ENCODE measurements at places on chromosomes 11 and 22.

- H3K36me3 ChIP-seq, result no peaks in the 10 kb centered on the region
- no peak overlapping the region for H3K27ac ChIP-seq
- H3K27me3 ChIP-seq, result no peaks in the 10 kb centered on the region
- no peak overlapping the region for H3K4me3 ChIP-seq
- no peaks in the 10 kb centered on the region for H3K4me1 ChIP-seq
- no peak for DNase-seq
These were observed 34.8 kb upstream of the TTC12 start for GRCh38 chr11:113279591-113279990.

DNA sequence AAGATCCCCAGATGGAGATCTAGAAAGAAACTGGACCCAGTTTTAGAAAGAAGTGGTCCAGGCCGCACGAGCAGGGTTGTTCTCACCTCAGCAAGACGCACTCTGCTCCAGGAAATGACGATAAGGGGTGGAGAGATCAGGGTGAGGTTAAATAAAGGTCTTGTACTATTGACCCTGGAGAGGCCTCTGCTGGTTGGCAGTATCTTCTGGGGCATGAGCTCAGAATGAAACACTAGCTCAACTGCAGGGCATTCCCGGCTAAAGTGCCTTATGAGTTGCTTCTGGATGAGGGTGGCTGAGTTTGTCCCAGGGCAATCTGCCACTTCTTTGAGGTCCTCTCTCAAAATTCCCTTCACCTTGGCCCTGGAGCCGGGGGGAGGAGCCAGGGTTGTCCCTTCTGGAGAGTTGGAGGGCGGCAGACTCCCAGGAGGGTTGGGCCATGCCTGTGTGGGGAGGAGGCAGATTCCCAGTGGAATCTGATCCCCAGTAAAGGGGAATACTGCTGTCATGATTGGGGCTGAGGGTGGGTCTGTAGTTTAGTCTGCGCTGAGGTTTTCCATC is 10.9 kb downstream of the USP2 start:
- peaks cover 77% of the 10 kb centered on the region for H3K4me1 ChIP-seq
- no peaks in the 10 kb centered on the region for H3K36me3 ChIP-seq
- H3K27me3 ChIP-seq, result no peaks in the 10 kb centered on the region

GRCh38 chr22:36758792-36759271 is 17.1 kb downstream of the IFT27 start:
- H3K4me3 ChIP-seq, result no peak overlapping the region
- no peak overlapping the region for H3K27ac ChIP-seq
- H3K27me3 ChIP-seq, result peaks cover 4% of the 10 kb centered on the region
- no peaks in the 10 kb centered on the region for H3K4me1 ChIP-seq

DNA sequence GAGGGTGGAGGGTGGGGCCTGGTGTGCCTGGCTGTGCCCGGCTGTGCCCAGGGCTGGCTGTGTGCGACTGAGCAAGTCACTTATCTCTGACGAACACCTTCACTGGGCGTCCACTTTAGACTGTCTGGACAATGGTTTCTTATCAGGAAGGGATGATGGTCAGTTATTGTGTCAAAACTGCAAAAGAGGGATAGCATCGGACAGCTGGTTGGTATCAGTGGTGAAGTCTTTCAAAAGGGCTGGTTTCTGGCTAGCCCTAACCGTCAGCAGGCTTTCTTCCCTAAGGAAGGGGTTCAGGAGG is 4.1 kb upstream of the MGAT3 start:
- H3K27me3 ChIP-seq, result no peaks in the 10 kb centered on the region
- H3K4me1 ChIP-seq, result peaks cover 13% of the 10 kb centered on the region
- no peak overlapping the region for H3K27ac ChIP-seq
- no peak overlapping the region for H3K4me3 ChIP-seq
- DNase-seq, result peak; percentile 25
- H3K36me3 ChIP-seq, result no peaks in the 10 kb centered on the region

- no peak overlapping the region for H3K27ac ChIP-seq
- H3K4me1 ChIP-seq, result no peaks in the 10 kb centered on the region
- DNase-seq, result no peak
- H3K4me3 ChIP-seq, result no peak overlapping the region
These were observed 59.0 kb downstream of the NCAPD3 start for GRCh38 chr11:134164490-134165370.

DNA sequence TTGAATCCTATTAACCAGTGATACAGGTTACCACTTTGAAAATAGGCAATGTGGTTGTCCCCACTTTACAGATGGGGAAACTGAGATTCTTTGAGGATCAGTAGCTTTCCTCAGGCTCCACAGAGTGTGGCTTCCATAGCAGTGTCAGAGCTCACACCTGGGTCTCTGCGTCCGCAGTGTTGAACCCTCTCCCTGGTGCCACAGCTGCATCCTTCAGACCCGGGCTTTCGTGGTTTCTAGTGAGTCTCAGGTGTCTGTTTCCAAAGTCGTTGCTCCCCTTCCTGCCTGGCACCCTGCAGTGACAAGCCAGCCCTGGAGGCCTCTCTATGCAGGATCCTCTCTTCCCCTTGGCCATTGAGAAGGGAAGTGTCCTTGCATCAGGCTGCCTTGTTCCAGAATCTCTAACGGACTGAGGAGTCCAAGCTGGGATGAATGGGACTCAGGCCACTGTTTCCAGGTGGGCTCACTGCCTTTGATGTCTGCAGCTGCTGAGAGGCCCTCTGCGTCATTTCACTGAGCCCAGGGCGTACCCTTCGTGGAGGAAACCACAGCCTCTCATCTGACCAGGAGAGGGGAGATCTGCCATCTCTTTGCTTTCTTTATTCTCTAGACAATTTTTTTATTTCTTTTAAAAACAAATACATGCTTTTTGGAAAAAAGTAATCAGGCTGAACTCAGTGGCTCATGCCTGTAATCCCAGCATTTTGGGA is 48.4 kb upstream of the MICAL2 start:
- H3K36me3 ChIP-seq, result no peaks in the 10 kb centered on the region
- peaks cover 10% of the 10 kb centered on the region for H3K4me1 ChIP-seq
- H3K27ac ChIP-seq, result no peak overlapping the region

- DNase-seq, result no peak
- no peaks in the 10 kb centered on the region for H3K27me3 ChIP-seq
- no peaks in the 10 kb centered on the region for H3K4me1 ChIP-seq
- no peak overlapping the region for H3K27ac ChIP-seq
These were observed 57.0 kb upstream of the PAK1 start for GRCh38 chr11:77530879-77531278.

GRCh38 chr11:12865863-12866595 is 143.1 kb upstream of the RASSF10 start:
- DNase-seq, result no peak
- H3K27ac ChIP-seq, result no peak overlapping the region
- H3K4me3 ChIP-seq, result no peak overlapping the region
- peaks cover 44% of the 10 kb centered on the region for H3K4me1 ChIP-seq
- H3K27me3 ChIP-seq, result no peaks in the 10 kb centered on the region

GRCh38 chr11:100719809-100720221 is 32.7 kb downstream of the ARHGAP42 start:
- no peak overlapping the region for H3K4me3 ChIP-seq
- DNase-seq, result peak; percentile 92
- no peaks in the 10 kb centered on the region for H3K27me3 ChIP-seq
- peak overlapping the region; percentile 86 for H3K27ac ChIP-seq
- H3K36me3 ChIP-seq, result no peaks in the 10 kb centered on the region
- H3K4me1 ChIP-seq, result peaks cover 45% of the 10 kb centered on the region

GRCh38 chr22:41911001-41911611 is 3.8 kb downstream of the SHISA8 start:
- peaks cover 4% of the 10 kb centered on the region for H3K4me1 ChIP-seq
- no peak overlapping the region for H3K27ac ChIP-seq
- peaks cover 6% of the 10 kb centered on the region for H3K36me3 ChIP-seq
- peaks cover 77% of the 10 kb centered on the region for H3K27me3 ChIP-seq
- H3K4me3 ChIP-seq, result no peak overlapping the region

- no peak overlapping the region for H3K4me3 ChIP-seq
- no peaks in the 10 kb centered on the region for H3K4me1 ChIP-seq
- H3K27ac ChIP-seq, result no peak overlapping the region
- H3K36me3 ChIP-seq, result no peaks in the 10 kb centered on the region
- no peak for DNase-seq
- peaks cover 9% of the 10 kb centered on the region for H3K27me3 ChIP-seq
These were observed 19.4 kb upstream of the CSNK2A3 start for GRCh38 chr11:11372461-11372860.

GRCh38 chr11:15195454-15196200 is 80.9 kb downstream of the INSC start:
- no peak for DNase-seq
- no peaks in the 10 kb centered on the region for H3K4me1 ChIP-seq
- no peaks in the 10 kb centered on the region for H3K36me3 ChIP-seq

- H3K4me1 ChIP-seq, result no peaks in the 10 kb centered on the region
- H3K36me3 ChIP-seq, result no peaks in the 10 kb centered on the region
- no peak overlapping the region for H3K4me3 ChIP-seq
- no peak for DNase-seq
- no peak overlapping the region for H3K27ac ChIP-seq
- no peaks in the 10 kb centered on the region for H3K27me3 ChIP-seq
These were observed 845.0 kb downstream of the TBC1D22A start for GRCh38 chr22:47607486-47607885.

- H3K4me3 ChIP-seq, result no peak overlapping the region
- peaks cover 51% of the 10 kb centered on the region for H3K27me3 ChIP-seq
- DNase-seq, result peak; percentile 47
These were observed 58.7 kb upstream of the ATXN10 start for GRCh38 chr22:45612940-45613339.

DNA sequence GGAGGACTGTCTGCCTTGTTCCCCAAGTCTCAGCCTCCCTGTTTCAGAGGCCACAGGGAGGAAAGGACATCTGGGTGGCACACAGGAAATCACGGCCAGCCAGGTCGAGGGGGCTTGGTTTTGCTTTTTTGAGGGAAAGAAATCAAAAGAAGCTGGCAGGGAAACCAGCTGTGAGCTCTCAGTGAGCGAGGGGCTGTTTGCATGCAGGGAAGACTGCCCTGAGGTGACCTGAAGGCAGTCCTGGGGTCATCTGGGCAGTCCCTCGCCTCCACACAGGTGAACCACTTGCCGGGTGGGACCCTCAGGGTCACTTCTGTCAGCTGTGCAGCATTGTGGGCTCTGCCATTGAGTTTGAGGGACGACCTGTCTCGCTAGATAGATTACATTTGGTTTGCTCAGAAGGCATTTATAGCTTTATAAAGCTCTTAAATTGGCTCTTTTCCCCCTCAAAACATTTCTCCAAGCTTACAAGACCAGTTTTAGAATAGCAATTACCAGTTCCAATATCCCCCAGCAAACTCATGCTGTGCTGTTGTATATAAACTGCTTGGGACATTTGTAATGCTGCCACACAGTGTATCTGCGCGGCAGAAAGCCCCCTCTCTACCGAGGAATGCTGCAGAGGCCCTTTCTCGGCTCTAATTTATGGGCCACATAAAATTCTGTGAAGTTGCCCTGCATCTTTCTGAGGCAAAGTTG is 28.3 kb downstream of the PKNOX2 start:
- DNase-seq, result no peak
- no peak overlapping the region for H3K27ac ChIP-seq
- H3K36me3 ChIP-seq, result no peaks in the 10 kb centered on the region
- H3K4me1 ChIP-seq, result no peaks in the 10 kb centered on the region
- no peak overlapping the region for H3K4me3 ChIP-seq
- no peaks in the 10 kb centered on the region for H3K27me3 ChIP-seq

- peaks cover 3% of the 10 kb centered on the region for H3K4me1 ChIP-seq
- no peaks in the 10 kb centered on the region for H3K36me3 ChIP-seq
- DNase-seq, result no peak
These were observed 5.1 kb downstream of the DGCR2 start for GRCh38 chr22:19117111-19117512.

DNA sequence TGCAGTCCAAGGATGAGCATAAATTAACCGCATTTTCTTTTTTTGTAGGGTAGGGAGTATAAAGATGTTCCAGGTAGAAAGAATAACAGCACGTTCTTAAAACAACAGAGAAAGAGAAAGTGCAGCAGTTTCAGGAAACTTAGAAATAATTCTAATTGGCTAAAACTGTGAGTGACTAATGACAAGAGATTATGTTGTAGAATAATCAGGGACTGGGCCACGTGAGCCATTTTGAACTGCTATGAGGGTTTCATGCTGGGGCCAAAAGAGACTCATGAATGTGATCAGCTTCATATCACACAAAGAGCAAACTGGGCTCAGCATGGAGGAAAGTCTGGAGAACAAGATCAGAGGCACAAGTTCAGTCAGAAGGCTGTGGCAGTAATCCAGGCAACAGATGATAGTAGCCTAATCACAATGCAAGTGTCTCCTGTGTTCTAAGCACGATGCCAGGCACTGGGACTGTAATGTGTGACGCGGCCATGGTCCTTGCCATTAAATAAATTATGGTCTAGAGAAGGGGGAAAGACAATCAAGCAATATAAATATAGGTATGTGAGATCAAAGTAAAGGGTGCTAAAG is 17.9 kb downstream of the CWF19L2 start:
- peaks cover 25% of the 10 kb centered on the region for H3K36me3 ChIP-seq
- H3K4me1 ChIP-seq, result no peaks in the 10 kb centered on the region
- DNase-seq, result no peak
- H3K27me3 ChIP-seq, result no peaks in the 10 kb centered on the region
- no peak overlapping the region for H3K27ac ChIP-seq
- no peak overlapping the region for H3K4me3 ChIP-seq

DNA sequence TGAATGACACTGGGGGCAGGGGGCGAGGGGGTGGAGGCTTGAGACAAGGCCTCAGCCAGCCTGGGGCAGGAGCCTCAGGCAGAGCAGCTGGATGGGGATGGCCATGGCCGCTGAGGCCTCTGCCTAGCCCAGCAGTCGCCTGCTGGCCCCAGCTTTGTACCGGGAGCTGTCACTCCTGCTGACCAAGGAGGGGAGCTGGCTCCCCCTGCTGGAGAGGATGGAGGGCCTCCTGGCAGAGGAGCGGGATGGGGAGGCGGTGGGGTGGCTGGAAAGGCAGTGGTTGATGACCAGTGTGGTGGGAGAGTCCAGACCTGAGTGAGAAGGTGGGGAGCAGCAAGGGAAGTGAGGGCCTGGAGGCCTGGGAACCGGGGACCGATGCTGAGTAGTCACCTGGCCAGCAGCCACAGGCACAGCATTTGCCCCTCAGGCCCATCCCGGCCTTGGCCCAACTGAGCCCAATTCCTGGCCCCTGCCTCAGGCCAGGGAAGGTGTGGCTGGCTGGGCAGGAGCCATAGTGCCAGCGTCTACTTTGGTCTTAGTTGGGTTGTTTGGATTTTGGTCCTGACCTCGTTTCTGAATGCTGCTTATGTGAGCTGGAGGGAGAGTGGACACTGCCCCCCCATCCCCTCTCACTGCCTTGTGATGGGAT is 6.0 kb upstream of the SUSD2 start:
- peak overlapping the region; percentile 60 for H3K27ac ChIP-seq
- H3K36me3 ChIP-seq, result peaks cover 17% of the 10 kb centered on the region
- H3K4me1 ChIP-seq, result no peaks in the 10 kb centered on the region
- no peaks in the 10 kb centered on the region for H3K27me3 ChIP-seq
- H3K4me3 ChIP-seq, result no peak overlapping the region

Data from cardiac muscle cell (in vitro differentiated cells and primary cell).